MG63 (cell line): ENCODE measurements at places on chromosomes 5 and 9. TPM values are rescaled to one million over a fixed set of nuclear protein-coding genes. Genes with fewer than 3 reads are reported as not detected.

DNA sequence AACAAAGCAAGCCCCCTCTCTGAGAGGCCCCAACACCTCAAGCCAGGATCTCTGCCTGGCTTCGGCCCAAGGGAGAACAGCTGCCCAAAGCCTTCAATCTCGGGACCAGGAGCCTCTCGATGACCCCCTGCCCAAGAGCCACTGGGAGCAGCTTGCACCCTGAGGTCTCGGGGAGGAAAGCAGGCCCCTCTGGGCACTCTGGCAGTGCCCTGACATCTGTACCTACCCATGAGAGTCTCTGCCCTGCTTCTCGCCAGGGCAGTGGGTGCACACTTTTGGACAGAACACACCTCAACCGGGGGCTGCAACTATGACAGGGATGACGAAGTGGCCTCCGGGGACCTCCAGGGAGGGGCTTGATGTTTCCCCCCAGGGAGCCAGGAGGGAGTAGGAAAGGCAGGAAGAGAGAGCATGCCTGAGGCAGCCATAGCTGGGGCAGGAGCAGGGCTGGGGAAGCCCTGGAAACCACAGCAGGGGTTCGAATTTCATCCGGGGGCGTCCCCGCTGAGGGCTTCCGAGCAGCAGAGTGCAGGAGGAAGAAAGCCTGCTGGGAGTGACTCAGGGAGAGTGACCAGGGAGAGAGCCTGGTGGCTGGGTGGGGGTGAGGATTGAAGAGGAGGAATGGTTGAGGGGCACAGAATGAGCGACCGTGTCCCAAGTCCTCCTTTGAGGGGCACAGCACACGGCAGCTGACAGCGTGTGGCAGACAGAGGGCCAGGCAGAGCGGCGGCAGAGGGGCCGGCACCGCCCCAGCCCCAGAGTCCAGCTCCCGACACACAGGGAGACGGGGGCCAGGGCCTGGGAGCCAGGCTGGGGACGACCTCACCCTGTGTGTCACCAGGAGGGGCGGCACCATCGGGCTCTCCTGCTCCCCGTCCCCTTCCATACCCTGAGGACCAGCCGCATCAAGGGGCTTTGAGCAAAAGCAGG is 1.8 kb downstream of the LPCAT1 start:
- peak; percentile 95 for DNase-seq

DNA sequence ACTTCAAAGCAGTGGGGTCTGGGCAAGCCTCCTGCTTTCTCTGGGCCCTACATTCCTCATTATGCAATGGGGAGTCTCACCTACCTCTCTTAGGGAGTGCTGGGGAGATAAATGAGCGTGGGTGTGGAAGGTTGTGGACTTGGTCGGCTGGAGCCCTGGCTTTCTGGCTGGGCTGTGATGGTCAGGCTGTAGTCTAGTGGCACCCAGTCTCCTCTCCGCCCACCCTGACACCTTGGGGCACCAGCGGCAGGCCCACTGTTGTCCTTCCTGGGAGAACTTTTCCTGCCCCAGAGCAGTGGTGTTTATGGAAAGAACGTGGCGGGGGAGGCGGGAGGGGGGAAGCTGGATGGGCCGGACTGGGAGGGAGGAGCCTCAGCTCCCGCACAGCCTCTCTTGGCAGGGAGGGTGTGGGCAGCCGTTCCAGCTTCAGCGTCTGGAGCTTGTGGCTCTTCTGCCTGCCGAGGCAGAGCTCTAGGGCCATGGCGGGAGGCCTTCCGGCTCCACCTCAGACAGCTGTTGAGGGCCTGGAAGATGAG is 4.1 kb downstream of the PTGS1 start:
- peak; percentile 33 for DNase-seq

GRCh38 chr5:472656-473550 is 29.9 kb downstream of the EXOC3 start:
- DNase-seq: peak; percentile 81

DNA sequence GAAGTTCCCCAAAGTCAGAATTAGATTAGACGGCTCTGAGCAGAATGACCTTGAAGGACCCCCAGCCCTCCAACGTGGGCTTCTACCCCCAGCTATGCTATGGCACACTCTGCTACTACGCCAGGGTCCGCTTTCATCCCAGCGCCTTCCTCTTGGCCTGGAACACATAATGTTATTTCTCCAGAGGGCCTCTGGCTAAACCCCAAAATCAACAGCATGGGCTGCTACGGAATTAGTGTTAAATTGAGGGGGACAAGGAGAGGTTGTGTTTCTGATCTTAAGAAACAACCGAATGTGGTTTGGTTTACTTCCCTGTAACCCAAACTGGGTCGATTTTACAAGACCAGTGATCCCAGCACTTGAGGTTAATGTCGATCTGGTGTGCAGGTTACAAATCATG is 97.1 kb downstream of the ZNF618 start:
- DNase-seq: no peak

GRCh38 chr5:148792744-148793143 is 33.7 kb upstream of the ADRB2 start:
- DNase-seq: no peak

GRCh38 chr5:145076040-145076439 is 759.1 kb downstream of the PRELID2 start:
- no peak for DNase-seq

GRCh38 chr5:160162910-160163309 is 43.7 kb upstream of the PWWP2A start:
- no peak for DNase-seq

DNA sequence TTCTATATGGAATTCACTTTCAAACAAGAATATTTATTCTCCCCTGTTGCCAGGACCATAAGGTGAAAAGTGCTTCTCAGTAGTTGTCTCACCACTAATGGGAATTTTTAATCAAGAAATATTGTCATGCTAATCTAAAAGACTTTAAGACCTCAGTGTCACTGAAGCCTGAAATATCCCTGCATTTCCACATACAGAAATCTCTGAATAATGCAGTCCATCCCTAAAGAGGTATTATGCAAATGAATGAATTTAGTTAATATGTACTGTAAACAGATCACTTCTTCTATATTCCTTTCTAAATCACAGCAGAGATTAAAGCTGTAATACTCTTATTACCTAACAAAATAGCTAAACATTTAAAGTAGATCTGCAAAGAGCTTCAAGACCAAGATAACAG is 531.1 kb upstream of the CDH6 start:
- no peak for DNase-seq

- DNase-seq: no peak
These were observed 244.2 kb upstream of the RIOK2 start for GRCh38 chr5:97427235-97427634.

GRCh38 chr9:93452710-93453046 is 703 bp downstream of the FAM120AOS start:
- no peak for DNase-seq

DNA sequence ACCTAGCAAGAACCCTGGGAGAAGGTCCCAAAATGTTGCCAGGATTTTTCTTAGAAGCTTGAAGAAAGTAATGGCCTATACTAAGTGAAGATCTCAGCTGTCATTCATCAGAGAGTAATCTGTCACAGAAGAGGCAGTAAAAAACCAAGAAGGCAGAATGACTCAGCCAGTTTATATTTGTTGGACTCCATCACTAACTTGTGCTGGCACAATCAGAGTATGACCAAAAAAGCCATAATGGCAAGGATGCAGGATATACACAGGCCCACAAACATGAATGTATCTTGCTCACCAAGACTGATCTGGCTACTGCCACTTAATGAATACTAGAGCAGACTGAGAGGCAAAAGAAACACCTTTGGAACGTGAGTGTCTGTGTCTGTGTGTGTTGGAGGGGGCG is 104.0 kb upstream of the POU5F2 start:
- DNase-seq: peak; percentile 30

DNA sequence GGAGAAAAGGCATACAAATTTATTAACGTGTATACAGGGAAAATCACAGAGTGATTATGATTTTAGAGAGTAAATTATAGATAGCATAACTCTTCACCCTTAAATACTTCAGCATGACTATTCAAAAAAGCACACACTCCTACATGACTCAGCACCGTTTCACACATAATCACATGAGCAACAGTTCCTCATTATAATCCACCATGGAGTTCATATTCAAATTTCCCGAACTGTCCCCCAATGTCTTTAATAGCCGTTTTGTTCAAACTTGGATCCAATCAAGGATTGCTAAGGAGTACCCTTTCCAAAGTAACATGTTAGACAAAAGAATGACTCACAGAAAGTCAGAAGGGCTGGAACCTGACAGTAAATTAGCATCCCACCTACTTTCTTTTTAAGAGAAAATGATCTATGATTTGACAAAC is 32.1 kb downstream of the RAPGEF1 start:
- DNase-seq: peak; percentile 25

DNA sequence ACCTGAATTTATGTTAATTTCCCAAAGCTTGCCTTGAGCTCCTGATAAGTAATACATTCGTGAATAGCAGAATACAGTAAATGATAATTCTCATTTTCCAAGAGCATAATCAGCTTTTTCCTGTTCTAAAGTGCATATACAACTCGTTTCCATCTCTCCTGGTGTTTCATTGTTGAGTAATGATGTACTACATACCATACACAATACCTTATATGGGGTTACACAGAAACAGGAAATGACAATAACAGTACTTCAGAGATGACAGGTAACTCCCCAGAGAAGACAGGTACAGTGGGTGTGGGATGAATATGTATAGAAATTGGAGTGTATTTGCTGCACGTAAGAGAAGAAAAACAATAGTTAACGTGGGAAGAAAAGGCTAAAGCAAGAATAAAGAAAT is 287.1 kb downstream of the TENT4A start:
- DNase-seq: no peak

DNA sequence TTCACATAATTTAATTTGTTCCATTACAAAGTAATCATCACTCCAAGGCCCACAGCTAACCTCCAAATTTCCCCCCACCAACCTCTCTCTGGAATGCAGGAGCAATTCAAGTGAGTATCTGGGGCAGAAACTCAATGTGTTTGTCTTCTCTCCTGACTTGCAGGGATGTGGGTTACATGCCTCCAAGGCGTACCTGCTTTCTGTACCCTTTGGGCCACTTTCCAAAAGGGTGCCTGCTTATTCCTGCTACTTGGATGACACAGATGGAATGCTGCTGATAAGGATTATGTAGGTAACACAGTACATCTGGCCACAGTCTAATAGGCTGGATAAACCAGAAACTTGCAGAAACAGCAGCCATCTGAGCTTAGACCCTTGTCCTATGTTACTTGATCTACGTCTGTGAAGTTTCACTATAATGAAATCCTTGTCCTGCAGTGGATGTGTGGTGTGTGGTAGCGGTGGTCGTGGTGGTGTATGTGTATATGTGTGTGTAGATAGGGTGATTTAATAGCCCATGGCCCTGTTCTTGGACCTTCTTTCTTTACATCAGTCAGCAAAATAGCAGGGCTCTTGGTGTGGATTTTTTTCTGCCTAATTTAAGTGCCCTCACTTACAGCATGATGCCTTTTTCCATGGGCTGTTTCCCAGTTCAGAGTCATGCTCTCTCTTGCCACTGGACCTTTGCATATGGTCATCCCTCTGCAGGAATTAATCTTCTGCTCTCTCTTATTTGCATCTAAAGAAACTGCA is 175.9 kb downstream of the ZDHHC21 start:
- no peak for DNase-seq

DNA sequence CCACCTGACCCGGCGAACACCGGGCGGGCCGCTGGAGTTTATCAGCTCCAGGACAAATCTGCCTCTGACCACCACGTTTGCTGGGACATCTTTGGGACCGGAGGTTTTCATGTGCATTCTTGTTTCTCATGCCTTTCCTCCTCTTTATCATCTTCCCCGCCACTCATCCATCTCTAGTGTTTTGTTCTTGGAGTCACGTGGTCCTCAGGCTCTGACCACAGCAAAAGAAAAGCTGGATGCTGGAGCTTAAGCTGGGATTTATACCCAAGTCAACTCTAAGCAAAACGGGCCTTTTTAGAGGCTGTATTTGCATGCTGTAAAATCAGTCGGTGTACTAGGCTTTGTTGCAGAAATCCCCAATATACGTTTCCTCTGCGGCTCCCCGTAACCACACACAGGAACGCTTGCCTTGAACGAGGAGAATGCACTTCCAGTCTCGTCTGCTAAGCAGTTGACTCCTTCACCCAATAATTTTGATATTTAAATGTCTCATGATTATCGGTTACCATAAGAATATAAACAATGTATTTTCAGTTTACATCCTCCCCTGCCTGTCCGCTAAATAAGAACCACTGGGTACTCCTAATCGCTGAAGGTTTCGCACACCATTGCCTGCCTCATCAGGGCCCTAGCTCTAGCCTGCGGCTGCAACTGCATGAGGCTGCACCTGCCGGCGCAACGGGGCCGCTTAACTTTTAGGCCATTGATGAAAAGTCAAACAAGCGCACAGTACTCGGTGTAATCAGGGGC is 560 bp upstream of the NDUFS6 start:
- DNase-seq: no peak

DNA sequence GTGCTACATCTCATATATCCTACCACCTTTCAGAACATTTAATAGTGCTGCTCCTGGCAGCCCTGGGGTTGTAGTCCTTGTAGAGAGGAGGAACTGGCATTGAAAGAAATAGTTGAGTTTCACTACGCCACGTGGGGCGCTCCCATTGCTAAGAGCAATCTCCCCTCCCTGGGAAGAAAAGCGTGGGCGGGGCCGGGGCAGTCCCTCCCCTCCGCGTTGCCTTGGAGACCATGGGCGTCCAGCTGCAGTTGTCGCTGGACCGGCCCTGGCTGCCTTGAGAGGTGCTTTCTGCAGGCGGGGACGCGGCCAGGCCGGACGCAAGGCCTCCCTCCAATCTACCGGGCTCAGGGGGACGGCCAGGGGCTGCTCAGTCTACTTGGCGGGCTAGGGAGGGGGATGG is 368 bp upstream of the CCDC180 start:
- no peak for DNase-seq

The ACOT12 gene
- total RNA-seq: not detected in 2 replicates

The LCN15 gene
- not detected in 2 replicates for total RNA-seq

The TYRP1 gene
- total RNA-seq: 2.9 and 3.4 TPM in 2 replicates

The HDAC3 gene
- 122 and 169 TPM in 2 replicates for total RNA-seq

The PCDHGC4 gene
- total RNA-seq: not detected in 2 replicates

The AK3 gene
- 13.9 and 16.6 TPM in 2 replicates for total RNA-seq

The SLC46A2 gene
- not detected in 2 replicates for total RNA-seq

The ACSL6 gene
- total RNA-seq: 1.1 TPM in 1 of 2 replicates, not detected in the other

The SLC34A3 gene
- not detected in 2 replicates for total RNA-seq

The SLC36A3 gene
- total RNA-seq: not detected in 2 replicates

The MCC gene
- 0.86 and 7.1 TPM in 2 replicates for total RNA-seq

The RNF183 gene
- not detected in 2 replicates for total RNA-seq
